Endodermal cell (in vitro differentiated cells): ENCODE measurements at places on chromosomes 4 and X. TPM values are rescaled to one million over a fixed set of nuclear protein-coding genes. Genes with fewer than 3 reads are reported as not detected.
A peak's percentile ranks its signal among the peaks of the same experiment; 100 is the strongest.

DNA sequence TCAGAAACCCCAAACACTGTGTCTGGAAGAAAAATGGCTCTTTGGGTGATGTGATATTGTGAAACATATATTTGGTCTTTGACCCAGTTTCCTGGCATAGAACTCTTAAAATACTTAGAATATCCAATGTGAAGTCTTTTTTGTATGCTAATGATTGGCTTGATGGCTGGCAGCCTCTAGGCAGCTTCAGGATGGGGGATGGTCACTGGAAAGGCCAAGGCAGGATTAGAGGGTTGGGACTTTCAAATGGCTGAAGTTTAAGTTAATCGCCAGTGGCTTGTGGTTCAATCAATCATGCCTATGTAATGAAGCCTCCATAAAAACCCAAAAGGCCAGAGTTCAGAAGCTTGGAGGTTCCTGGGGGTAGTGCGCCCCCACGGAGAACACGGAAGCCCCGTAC is 33.5 kb upstream of the ESX1 start:
- DNase-seq, result peak; percentile 61

DNA sequence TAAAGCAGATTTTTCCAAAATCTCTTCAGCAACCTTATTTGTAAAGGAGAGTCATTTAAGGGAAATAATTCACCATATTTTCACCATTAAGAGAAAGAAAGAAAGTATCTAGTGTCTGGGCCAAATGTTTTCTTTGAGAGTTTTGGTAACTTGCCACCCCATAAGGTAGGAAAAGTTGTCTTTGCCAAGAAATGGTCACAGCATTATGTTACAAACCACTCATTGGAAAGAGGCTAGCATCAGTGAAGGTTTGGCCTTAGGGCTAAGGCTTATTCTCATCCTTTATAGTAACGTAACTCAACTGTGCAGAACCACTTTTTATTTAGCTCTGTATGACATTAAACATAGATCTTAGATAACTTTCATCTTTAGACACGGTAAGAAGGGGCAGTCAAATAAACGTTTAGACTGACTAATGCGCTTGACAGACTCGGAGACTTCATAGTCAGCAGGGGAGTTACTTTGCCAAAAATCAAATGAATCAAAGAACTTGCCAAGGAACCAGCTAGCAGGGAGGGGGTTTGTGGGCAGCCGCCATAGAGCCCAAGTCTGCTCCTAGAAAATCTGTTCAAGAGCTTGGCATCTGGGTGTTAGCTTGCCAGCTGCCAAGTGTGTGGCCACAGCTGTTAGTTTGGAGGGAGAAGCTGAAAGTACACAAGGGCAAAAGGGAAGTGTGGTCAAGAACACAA is 182.8 kb upstream of the GRID2 start:
- DNase-seq, result no peak

GRCh38 chrX:23890933-23891332 is 16.8 kb downstream of the APOO start:
- DNase-seq, result no peak

GRCh38 chr4:73650250-73650649 is 30.0 kb upstream of the RASSF6 start:
- no peak for DNase-seq

The HS3ST1 gene
- 0.54 to 2.8 TPM (median 2.1 TPM) in 3 replicates for total RNA-seq

GRCh38 chr4:158122501-158122900 is 50.3 kb downstream of the GASK1B start:
- DNase-seq, result no peak

GRCh38 chrX:2589186-2590020 is 88.6 kb upstream of the DHRSX start:
- DNase-seq, result no peak

The BCORL1 gene
- total RNA-seq, result 22.9 and 24.5 TPM in 2 replicates

GRCh38 chr4:77376788-77377460 is 219.9 kb downstream of the CCNG2 start:
- DNase-seq, result peak; percentile 73

The CFAP47 gene
- 0.18 and 0.26 TPM in 2 replicates for total RNA-seq

The GPRASP2 gene
- total RNA-seq, result 12.9 and 14.9 TPM in 2 replicates

DNA sequence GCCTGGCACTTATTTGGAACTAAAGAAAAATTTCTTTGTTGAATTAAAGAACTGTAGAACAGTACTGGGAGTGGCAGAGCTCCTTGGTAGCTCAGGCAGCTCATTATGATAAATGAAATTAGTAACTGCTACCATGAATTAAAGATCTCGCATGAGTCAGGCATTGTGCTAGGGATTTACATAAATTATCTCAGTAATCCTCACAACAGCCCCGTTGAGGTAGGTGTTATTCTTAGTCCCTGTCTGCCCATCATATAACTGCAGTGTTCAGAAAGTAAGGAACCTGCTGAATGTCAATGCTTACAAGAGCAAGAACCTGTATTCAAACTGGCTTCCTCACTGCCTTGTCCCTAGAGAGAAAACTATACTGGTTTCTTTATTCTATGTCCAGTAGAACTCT is 108.3 kb downstream of the NLGN4X start:
- no peak for DNase-seq

The ASB9 gene
- total RNA-seq, result 0.20 TPM in 1 of 3 replicates, not detected in the others

DNA sequence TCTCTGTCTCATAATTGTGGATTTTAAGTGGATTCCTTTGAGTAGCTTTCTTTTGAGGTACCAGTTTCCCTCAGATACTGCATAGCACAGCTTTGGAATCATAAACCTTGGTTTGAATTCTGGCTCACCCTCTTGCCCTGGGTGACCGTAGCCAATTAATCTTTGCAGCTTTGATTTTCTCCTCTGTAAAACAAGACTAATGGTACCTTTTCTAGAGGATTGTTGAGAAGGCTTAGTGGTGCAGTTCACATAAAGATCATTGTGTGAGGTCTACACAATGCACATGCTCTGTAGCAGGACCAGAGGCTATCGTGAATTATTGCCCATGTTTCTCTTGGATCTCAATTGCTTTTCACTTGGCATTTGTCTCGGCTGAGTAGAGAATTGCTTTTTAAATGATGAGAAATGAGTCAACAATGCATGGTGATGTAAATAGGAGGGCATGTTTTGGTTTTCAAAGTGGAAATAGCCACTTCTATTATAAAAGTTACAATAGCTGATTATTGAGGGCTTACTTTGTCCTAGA is 47.9 kb downstream of the TMEM131L start:
- no peak for DNase-seq

GRCh38 chrX:2676794-2677675 is 14.1 kb upstream of the CD99 start:
- no peak for DNase-seq
